ENCODE measurements at places on chromosomes 7 and 10. TPM values are rescaled to one million over a fixed set of nuclear protein-coding genes. Genes with fewer than 3 reads are reported as not detected.

The TDRD1 gene
- total RNA-seq, result not detected

The PLAC9 gene
- 0.16 TPM for total RNA-seq

The KBTBD2 gene
- total RNA-seq, result 26.6 TPM

The AGBL3 gene
- total RNA-seq, result 1.1 TPM

The LIPF gene
- total RNA-seq, result not detected

The DPP6 gene
- not detected for total RNA-seq

The DPYSL4 gene
- total RNA-seq, result 20.5 TPM

The MMP21 gene
- not detected for total RNA-seq

The PSD gene
- 0.41 TPM for total RNA-seq

The SKIDA1 gene
- 1.6 TPM for total RNA-seq

The AFAP1L2 gene
- total RNA-seq, result 28.2 TPM

The CYP3A7 gene
- not detected for total RNA-seq

The STEAP1B gene
- 0.03 TPM for total RNA-seq

The ZPBP gene
- not detected for total RNA-seq

The LRMDA gene
- total RNA-seq, result 4.1 TPM

The PTPRN2 gene
- 0.72 TPM for total RNA-seq

The WEE2 gene
- not detected for total RNA-seq

The MACROH2A2 gene
- 24.2 TPM for total RNA-seq

The TMEM270 gene
- not detected for total RNA-seq

The FAM131B gene
- 0.48 TPM for total RNA-seq

The ACTL6B gene
- not detected for total RNA-seq

The GDF2 gene
- total RNA-seq, result not detected

The MBLAC1 gene
- total RNA-seq, result 2.9 TPM

The TMEM225B gene
- total RNA-seq, result 1.0 TPM

The C7orf57 gene
- total RNA-seq, result 0.37 TPM

The MRLN gene
- not detected for total RNA-seq

The SMKR1 gene
- total RNA-seq, result 7.1 TPM

The RPS24 gene
- 2,786 TPM for total RNA-seq

The SH2D4B gene
- not detected for total RNA-seq

The OR2A7 gene
- not detected for total RNA-seq

The PON3 gene
- 28.2 TPM for total RNA-seq

The SLC29A4 gene
- total RNA-seq, result 10.0 TPM

The SLC26A5 gene
- not detected for total RNA-seq

The CRHR2 gene
- not detected for total RNA-seq

The PTF1A gene
- total RNA-seq, result not detected

The MSANTD7 gene
- total RNA-seq, result 12.1 TPM

The SLC35B4 gene
- total RNA-seq, result 32.0 TPM

The AKR1E2 gene
- 8.1 TPM for total RNA-seq

The SRI gene
- total RNA-seq, result 141 TPM

The CPA2 gene
- total RNA-seq, result 0.08 TPM

The PDZD7 gene
- total RNA-seq, result 1.2 TPM

The EBLN1 gene
- not detected for total RNA-seq

The UNC5B gene
- total RNA-seq, result 0.53 TPM

The RBM20 gene
- total RNA-seq, result 1.7 TPM

The SHTN1 gene
- 33.1 TPM for total RNA-seq

The TSPAN13 gene
- total RNA-seq, result 12.8 TPM

The SEMA3C gene
- 56.7 TPM for total RNA-seq

The INSYN2A gene
- 1.5 TPM for total RNA-seq

The EPHA1 gene
- total RNA-seq, result not detected

The TLX1 gene
- total RNA-seq, result not detected

The HIF1AN gene
- 14.7 TPM for total RNA-seq

The AOAH gene
- total RNA-seq, result not detected

The IFT22 gene
- total RNA-seq, result 51.8 TPM

The ERVW-1 gene
- not detected for total RNA-seq

The PAPOLB gene
- total RNA-seq, result not detected

The ABCF2 gene
- total RNA-seq, result 69.2 TPM

The EVX1 gene
- 0.07 TPM for total RNA-seq

The CALML5 gene
- not detected for total RNA-seq

The ASAH2B gene
- 3.6 TPM for total RNA-seq

Measured in A549 treated with CpdA at 1 μM for 4 hours (cell line).